ENCODE measurements at places on chromosomes 11 and 22. TPM values are rescaled to one million over a fixed set of nuclear protein-coding genes. Genes with fewer than 3 reads are reported as not detected.

DNA sequence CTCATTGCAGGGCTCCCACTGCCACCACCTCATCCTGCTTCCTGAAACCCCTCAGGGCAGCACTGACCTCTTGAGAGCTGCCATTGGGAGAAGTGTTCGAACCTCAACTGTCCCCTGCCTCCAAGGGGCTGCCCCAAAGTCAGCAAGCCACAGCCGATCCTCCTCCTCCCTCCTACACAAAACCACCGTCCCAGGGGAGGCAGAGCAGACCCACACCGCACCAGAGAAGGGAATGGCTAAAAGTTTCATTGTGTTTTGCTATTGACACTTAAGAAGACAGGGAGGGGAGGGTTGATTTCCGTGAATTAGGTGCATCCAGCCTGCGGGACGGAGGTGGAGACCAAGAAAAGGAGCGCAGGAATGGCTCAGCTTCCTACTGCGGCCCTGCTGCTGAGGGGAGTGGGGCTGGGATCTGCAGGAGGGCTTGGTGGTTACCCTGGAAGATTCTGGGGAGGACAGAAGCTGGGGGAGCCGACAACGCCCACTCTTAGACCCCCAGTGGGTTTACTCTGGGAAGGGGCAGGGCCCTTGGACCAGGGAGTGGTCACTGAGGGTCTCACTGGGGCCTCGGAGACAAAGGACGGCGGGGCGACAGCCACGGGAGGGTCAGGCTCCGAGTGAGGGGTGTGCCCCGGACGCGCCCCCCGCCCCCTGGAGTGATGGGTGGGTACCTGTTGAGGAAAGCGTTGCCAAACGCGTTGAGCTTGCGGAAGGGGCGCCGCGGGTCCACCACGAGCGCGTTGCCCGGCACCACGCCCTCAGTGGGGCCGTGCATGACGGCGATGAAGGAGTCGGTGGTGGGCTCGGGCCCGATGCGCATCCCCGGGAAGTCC, 815 bp downstream of the EHD1 start:
- peaks cover 68% of the 10 kb centered on the region for H3K4me1 ChIP-seq
- H3K4me3 ChIP-seq = peak overlapping the region; percentile 94
- peaks cover 27% of the 10 kb centered on the region for H3K36me3 ChIP-seq
- no peaks in the 10 kb centered on the region for H3K27me3 ChIP-seq
- peak; percentile 54 for DNase-seq

DNA sequence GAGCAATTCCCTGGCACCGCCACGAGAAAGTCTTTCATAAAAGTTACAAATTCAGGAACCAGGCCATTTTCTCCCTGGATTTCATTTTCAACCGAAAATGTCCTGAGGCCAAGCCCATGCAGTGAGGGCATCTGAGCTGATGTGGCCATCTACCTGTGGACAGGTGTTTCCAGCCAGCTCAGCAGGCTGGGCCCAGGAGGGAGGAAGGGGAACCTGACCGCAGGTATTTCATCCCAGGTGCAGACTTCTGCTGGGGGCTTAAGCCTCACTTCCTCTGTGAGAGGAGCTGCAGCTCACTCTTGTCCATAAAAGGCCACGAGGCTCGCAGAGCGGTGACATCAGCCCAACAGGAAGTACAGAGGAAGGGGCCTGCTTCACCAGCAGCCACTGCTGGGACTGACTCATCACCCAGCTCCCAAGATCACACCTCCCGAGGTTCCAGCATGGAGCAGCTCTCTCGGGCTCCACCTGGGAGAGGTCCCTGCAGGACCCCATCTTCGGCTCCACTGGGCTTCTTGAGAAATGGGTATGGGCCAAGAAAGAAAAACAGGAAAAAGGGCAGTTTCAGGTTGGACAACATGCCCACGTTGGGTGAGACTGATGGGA, 56.4 kb downstream of the MYH9 start:
- peak; percentile 84 for DNase-seq
- peak overlapping the region; percentile 99 for H3K27ac ChIP-seq
- peaks cover 93% of the 10 kb centered on the region for H3K4me1 ChIP-seq
- peak overlapping the region; percentile 91 for H3K4me3 ChIP-seq
- peaks cover 24% of the 10 kb centered on the region for H3K36me3 ChIP-seq
- H3K27me3 ChIP-seq = no peaks in the 10 kb centered on the region

DNA sequence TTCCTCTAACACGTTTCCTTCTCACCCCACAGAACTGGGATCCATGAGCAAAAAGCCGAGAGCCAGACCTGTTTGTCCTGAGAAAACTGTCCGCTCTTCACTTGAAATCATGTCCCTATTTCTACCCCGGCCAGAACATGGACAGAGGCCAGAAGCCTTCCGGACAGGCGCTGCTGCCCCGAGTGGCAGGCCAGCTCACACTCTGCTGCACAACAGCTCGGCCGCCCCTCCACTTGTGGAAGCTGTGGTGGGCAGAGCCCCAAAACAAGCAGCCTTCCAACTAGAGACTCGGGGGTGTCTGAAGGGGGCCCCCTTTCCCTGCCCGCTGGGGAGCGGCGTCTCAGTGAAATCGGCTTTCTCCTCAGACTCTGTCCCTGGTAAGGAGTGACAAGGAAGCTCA, 24.0 kb downstream of the CD5 start:
- no peaks in the 10 kb centered on the region for H3K27me3 ChIP-seq
- H3K36me3 ChIP-seq = peaks cover 37% of the 10 kb centered on the region
- no peak for DNase-seq
- no peak overlapping the region for H3K4me3 ChIP-seq
- peak overlapping the region; percentile 64 for H3K27ac ChIP-seq

DNA sequence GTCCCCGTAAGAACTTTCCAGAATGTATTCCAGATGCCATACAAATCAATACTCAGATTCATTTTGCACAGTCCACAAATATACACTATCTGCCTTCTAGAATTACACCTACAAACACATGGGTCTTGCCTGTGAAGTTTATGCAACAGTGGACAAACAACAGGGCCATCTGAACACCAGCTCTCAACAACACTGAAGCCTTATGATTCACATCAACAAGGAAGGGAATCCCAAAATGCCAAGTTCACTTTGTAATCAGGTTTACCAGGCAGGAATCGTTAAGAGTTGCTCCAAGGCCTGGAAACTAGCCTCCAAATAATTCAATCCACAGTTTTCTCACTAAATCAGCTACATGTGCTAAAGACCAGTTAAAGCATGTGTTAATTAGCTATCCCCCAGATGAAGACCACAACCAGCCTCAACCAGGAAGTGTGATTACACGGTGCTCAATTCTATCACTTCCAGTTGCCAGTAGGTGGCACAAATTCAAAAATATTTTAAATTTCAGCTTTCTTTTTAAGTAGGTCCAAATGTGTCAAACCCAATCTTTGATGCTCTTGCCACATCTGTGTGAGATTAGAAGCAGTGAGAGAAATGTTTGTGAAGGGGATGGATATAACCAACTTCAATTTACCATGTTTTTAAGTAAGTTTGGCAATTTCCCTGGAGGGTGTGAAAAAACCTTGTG, 139.1 kb upstream of the BDNF start:
- no peaks in the 10 kb centered on the region for H3K4me1 ChIP-seq
- DNase-seq = no peak
- H3K27ac ChIP-seq = no peak overlapping the region
- H3K4me3 ChIP-seq = no peak overlapping the region
- peaks cover 6% of the 10 kb centered on the region for H3K27me3 ChIP-seq

GRCh38 chr11:65973439-65974110, 12.0 kb downstream of the SART1 start:
- H3K4me3 ChIP-seq = no peak overlapping the region
- no peak overlapping the region for H3K27ac ChIP-seq
- H3K4me1 ChIP-seq = peaks cover 10% of the 10 kb centered on the region
- H3K36me3 ChIP-seq = peaks cover 32% of the 10 kb centered on the region
- DNase-seq = no peak

The AQP11 gene
- 0.69 TPM for total RNA-seq

DNA sequence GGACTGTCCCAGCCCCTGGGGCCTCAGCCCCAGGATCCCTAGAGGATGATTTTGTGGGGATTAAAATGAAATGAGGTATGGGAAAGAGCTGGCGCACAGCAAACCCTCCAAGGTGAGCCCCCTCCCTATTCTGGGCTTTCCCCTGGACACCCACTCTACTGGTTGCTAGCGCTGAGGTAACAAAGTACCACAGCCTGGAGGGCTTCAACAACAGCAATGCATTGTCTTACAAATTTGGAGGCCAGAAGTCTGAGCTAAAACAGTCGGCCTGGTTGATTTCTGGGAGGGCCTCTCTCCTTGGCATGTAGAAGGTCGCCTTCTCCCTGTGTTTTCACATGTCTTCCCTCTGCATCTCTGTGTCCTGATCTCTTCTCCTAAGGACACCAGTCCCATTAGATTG, 913.6 kb downstream of the NTM start:
- no peaks in the 10 kb centered on the region for H3K4me1 ChIP-seq
- no peaks in the 10 kb centered on the region for H3K27me3 ChIP-seq
- no peak overlapping the region for H3K4me3 ChIP-seq
- DNase-seq = no peak
- H3K27ac ChIP-seq = no peak overlapping the region

DNA sequence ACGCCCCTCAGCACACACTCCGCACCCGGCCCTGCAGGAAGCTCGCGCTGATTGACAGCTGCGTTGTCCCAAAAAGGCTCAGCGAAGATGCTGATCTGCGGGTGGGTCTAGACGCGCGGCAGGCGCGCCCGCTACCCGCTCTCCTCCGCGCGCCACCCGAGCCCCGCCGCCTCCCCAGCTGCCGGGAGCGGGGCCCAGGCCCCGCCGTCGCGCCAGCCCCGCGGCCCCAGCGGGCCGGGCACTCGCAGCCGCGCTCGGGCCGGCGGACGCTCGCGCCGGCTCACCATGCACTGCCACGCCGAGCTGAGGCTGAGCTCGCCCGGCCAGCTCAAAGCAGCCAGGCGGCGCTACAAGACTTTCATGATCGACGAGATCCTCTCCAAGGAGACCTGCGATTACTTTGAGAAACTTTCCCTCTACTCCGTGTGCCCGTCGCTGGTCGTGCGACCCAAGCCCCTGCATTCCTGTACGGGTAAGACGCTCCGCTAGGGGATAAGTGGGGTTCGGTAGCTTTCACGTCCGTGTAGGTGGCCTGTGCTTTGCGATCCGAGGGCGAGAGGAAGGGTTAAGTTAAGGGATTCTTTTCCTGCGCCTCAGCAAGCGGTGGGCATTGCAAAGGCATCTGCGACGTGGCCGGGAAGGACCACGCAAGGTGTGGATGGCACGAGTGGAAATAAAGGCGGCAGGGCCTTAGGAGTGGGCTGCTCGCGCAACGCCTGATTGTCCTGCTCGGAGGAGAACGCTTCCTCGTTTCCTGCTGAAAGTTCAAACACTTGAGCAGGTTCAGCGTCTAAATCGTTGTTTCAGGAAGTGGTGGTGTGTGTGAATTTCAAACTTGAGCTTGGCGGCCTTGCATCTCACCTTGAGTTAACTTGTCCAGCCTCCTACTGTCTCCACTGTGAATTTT, at the start of gene BARX2:
Gene BARX2 (plus strand): TSS at position 98 of the 907 bp plus-strand sequence. CDS start 188 bp downstream, at position 286.
- peaks cover 82% of the 10 kb centered on the region for H3K27me3 ChIP-seq
- H3K4me3 ChIP-seq = peak within 1 kb of the TSS; percentile 81

The PGA5 gene
- total RNA-seq = not detected

GRCh38 chr11:6611963-6612212, 128 bp downstream of the TAF10 start:
- H3K27ac ChIP-seq = no peak overlapping the region
- H3K4me1 ChIP-seq = peaks cover 44% of the 10 kb centered on the region
- no peaks in the 10 kb centered on the region for H3K27me3 ChIP-seq
- peak overlapping the region; percentile 93 for H3K4me3 ChIP-seq
- peaks cover 28% of the 10 kb centered on the region for H3K36me3 ChIP-seq

The PGA4 gene
- not detected for total RNA-seq

DNA sequence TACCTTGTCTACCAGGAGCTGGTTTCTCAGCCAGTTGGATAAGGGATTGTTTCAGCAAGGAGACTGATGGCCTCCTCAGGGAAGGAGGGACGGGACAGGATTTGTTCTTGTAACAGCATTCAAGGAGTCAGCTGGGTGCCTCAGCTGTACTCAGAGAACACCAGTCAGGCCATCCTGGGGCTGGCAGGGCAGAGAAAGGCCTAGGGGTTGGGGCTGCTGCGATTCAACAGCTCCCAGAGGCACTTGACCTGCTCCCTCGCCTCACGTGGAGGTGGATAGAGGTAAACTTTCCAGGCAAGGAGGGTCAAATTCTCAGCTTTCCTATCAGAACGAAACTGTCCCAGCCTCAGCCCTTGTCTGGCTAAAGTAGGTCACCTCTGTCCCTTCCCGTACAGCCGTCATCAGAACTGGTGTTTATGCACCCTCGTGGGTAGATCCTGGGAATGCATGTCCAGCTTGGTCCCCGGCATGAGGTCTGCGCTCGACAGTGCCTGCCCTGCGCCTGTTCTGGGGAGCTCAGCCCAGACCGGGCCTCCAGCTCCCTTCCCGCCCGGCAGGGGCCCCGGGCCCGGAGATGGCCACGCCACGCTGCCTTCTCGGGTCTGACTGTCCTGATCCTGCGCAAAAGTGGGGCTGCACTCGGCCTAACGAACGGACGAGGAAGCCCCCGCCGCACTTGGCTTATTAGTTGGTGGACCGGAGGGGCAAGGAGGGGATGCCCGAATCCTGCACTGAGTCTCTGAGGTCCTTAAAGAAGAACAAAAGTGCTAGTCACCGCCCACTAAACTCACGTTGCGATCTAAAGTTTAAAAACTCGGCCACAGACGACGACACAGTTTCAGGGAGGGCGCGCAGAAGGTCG, 762 bp upstream of the CCDC134 start:
- peaks cover 48% of the 10 kb centered on the region for H3K4me1 ChIP-seq
- H3K27me3 ChIP-seq = no peaks in the 10 kb centered on the region
- H3K27ac ChIP-seq = peak overlapping the region; percentile 92
- DNase-seq = no peak
- peak overlapping the region; percentile 97 for H3K4me3 ChIP-seq
- no peaks in the 10 kb centered on the region for H3K36me3 ChIP-seq

GRCh38 chr22:41222846-41223507, 17.8 kb downstream of the CHADL start:
- no peaks in the 10 kb centered on the region for H3K27me3 ChIP-seq
- peaks cover 3% of the 10 kb centered on the region for H3K4me1 ChIP-seq
- H3K27ac ChIP-seq = peak overlapping the region; percentile 70

DNA sequence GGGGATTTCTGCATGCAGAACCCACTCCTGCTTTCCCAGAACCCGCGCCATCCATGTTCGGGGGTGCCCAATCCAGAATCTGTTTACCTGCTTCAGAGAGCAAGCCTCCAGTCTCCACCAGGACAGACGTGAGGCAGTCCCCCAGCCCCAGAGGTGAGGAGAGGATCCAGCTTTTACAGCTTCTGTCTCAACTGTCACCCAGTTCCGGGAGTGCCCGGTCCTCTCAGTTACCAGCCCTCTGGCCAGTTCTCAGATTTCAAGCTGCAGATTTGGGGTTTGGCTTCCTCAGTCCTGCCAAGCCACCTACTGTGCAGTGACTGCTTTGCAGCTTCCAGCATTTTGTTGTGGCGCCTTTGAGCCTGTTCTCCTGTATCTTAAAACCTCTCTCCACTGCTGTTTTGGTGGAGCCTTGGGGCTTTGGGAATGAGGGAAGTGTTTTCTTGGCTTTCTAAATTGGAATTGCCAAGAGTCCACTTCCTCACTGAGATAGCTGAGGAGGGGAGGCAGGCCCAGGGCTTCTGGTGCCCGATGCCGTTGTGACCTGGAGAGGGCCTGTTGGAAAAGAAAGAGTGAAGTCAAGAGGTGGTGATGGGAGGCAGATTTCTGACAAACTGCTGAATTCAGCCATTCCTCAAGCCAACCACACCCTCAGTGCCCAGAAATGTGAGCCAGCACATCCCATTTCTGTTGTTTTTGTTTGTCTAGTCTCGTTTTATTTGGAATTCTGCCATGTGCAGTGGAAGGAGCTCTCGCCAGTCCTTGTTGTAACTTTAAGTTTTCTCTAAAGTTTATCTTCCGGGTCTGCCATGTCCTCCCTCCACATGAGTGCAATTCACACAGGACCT, 513.4 kb downstream of the TBC1D22A start:
- DNase-seq = no peak
- no peak overlapping the region for H3K4me3 ChIP-seq
- H3K36me3 ChIP-seq = no peaks in the 10 kb centered on the region
- peaks cover 19% of the 10 kb centered on the region for H3K27me3 ChIP-seq

- peaks cover 8% of the 10 kb centered on the region for H3K4me1 ChIP-seq
- DNase-seq = no peak
- H3K4me3 ChIP-seq = no peak overlapping the region
- H3K36me3 ChIP-seq = no peaks in the 10 kb centered on the region
- no peak overlapping the region for H3K27ac ChIP-seq
These were observed 43.1 kb downstream of the SVIP start for GRCh38 chr11:22786475-22786874.
